Foreskin keratinocyte (primary cell): ENCODE measurements at places on chromosomes 2 and 18. TPM values are rescaled to one million over a fixed set of nuclear protein-coding genes. Genes with fewer than 3 reads are reported as not detected.
A peak's percentile ranks its signal among the peaks of the same experiment; 100 is the strongest.

GRCh38 chr2:191486584-191487320 is 191.2 kb upstream of the NABP1 start:
- DNase-seq: peak; percentile 96

- peak; percentile 93 for DNase-seq
These were observed 14.7 kb upstream of the ITGB6 start for GRCh38 chr2:160214461-160215445.

DNA sequence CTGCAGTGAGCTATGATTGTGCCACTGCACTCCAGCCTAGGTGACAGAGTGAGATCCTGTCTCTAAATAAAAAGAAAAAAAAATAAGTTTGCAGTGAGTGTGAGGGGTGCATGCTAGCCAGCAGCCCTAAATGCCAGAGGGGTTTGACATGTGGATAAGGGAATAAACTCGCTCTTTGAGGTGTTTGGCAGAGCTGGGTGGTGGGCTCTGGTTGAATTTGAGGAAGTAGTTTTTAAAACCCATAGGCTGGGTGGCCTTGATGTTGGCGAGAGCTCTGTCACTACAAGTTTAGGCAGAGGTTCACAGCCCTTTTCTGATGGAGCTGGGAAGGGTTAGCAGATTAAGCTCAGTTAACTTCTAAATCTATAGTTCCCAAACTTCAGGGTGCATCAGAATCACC is 3.1 kb downstream of the ANXA4 start:
- DNase-seq: no peak

DNA sequence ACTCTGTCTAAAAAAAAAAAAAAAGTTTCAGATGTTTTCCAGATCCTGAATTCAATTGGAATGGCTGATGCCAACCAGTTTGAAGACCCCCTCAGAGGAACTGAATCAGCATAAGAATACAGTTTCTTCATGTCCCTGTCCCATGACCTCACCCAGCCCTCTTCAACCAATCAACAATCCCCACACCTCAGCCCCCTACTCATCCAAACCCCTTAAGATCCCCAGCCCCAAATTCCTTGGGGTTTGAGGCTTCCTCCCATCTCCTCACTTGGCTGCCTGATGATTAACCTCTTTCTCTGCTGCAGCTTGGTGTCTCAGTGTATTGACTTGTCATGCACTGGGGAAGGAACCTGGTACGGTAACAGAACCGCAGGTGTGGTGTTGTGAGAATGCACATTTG is 97.6 kb upstream of the CABLES1 start:
- DNase-seq: no peak

DNA sequence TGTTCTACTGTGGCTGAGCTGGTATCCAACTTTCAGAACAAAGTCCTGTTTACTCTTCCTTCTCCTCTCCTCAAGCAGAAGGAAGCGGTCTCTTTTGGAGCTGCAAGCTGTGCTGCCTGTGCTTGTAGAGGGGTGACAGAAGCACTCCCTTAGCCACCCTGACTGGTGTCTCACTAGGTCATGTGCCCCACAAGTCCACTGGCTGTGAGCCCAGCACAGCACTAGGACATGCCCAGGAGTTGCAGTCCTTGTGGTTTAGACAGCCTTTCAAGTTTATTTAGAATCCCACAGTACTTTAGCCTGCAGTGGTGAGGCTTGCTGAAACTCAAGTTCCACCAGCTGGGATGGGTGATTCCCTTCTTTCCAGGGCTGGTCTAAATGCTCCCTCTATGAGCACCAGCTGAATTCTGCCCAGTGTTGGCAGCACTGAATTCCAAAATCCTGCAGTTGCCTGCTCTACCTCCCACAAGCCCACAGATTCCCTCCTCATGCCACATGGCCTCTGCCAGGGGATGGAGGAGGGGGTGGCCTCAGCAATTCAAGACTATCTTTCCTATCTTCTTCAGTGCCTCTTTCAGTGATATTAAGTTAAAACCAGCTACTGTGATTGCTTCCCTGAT is 61.2 kb downstream of the CCDC85A start:
- DNase-seq: no peak

DNA sequence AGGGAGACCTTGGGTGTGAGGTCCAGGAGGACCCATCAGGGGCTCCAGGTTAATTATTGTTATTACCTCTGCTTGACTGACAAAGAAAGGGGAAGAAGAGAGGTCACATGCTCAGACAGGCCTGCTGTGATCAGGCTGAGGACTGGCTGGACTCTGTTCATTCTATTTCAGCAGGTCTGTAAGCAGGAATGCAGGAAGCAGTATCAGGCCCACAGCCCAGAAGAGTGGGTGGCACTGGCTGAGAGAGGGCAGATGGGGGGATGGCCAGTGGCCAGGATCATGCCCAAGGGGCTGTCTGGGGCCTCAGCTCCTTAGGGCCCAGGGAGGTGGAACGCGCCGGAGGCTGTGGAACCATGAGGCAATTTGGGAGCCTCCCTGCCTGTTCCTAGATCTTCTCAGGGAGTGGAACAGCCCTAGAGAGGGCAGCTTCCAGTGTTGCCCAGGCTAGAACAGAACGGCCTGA is 43.7 kb upstream of the ZBTB7C start:
- no peak for DNase-seq

GRCh38 chr2:235898766-235899165 is 269.4 kb downstream of the GBX2 start:
- DNase-seq: no peak

DNA sequence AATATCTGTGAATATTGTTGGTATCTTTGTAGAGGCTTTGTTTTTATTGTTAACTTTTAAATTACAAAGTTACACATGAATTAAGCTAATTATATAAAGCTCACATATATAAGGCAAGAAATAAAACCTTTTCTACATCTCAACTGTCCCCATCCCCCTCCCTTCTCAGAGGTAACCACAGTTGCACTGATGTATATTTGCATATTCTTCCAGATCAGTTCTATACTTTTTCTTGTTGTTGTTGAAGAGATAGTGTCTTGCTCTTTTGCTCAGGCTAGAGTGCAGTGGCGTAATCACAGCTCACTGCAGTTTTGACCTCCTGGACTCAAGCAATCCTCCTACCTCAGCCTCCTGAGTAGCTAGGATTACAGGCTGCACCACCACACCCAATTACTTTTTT is 36.0 kb upstream of the CDC42EP3 start:
- DNase-seq: no peak

DNA sequence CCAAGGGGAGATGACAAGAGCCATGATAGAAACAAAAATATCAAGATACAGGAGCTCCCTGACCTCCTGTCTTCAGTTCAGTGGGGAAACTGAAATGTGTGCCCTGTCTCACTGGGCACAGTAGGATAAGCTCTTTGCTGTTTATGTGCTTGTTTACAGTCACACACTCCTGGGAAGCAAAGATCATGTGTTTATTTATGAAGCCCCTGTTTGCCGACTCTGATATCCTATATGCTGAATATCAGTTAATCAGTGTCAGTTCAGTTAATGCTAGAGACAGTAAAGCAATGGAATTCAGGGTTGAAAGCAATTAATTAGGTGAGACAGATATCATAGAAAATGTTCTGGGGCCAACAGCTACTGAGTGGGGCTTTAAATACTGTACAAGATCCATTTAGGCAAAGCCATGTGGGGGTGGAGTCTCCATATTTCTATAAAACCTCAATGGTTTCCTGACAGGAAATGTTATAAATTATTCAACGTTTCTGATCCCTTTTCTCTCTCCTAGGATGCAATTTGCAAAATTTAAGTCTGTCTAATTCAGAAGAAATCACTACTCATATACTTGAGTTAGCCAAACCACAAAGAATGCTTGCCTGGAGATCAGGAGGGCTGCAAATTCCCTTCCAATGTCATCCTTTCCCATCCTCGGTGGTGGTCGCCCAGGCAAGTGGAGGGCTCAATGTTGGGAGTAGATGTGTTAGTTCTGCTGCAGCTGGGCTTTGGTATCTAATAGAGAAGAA is 551.3 kb downstream of the CMPK2 start:
- no peak for DNase-seq

- DNase-seq: no peak
These were observed 42.3 kb downstream of the AQP12A start for GRCh38 chr2:240733803-240734495.

DNA sequence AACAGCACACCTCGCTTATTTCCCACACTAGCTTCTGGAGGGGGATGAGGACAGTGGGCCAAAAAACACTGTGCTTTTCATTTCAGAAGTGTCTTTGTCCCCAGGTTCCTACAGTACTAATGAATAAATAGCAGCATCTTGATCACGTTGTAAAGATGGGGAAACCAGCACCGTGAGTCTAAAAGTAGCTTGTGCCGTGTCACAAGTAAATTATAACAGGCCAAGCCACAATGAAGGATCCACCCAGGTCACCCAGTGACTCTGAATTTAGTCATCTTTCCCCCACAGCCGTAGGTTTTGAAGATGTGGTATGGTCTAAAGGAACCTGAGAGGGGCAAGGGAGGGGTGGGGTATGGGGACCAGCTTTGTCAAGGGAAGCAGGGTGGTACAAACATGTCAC is 8.8 kb downstream of the FZD7 start:
- DNase-seq: no peak

DNA sequence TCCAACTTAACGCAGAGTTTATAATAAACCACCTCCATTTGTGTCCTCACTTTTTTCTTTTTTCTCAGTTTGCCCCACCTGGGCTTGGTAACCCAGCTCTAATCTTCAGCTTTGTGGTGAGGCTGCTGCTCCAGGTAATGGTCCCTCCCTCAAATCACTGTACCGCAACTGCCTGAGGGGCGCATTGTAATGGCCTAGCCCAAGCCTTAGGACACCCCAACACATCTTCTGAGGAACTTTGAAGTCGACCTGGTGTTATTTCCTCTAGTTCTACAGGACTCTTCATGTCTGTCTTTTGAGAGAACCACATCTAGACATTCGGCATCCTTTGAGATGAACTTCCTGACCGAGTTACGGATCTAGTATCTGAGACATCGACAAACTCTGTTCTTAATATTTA is 99.7 kb downstream of the PLEKHM3 start:
- DNase-seq: no peak

DNA sequence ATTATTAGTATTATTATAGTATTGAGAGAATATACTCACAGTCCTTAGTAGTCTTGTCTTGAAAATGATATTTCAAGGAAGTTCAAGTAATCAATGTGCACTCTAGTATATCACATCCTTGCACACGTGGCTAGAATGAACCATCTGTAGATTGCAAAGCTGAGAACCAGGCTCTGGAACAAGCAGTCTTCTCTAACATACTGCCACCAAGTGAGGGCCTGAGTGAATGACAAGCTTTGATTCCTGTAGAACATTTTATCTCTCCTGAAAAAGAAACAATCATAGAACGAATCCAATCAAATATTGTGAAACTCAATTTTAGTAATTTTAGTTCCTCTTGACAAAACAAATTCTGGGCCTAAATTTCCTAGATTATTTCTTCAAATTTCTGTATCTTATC is 55.3 kb upstream of the SULT1C3 start:
- peak; percentile 28 for DNase-seq

FASTKD1 gene
- 25.2 and 32.5 TPM in 2 replicates for polyA plus RNA-seq

LRRC30 gene
- polyA plus RNA-seq: not detected in 2 replicates

COLEC11 gene
- polyA plus RNA-seq: not detected in 2 replicates

GEN1 gene
- 3.1 and 4.5 TPM in 2 replicates for polyA plus RNA-seq

RSAD2 gene
- polyA plus RNA-seq: 0.77 and 1.9 TPM in 2 replicates

KCNE4 gene
- polyA plus RNA-seq: 0.09 and 0.10 TPM in 2 replicates

MAP2 gene
- 3.1 and 3.6 TPM in 2 replicates for polyA plus RNA-seq

EVA1A gene
- 27.7 and 31.9 TPM in 2 replicates for polyA plus RNA-seq
